ENCODE measurements at places on chromosomes 4 and X. TPM values are rescaled to one million over a fixed set of nuclear protein-coding genes. Genes with fewer than 3 reads are reported as not detected.

HTN3 gene
- total RNA-seq, result not detected

ADAMTS3 gene
- 0.14 TPM for total RNA-seq

MAGEA10 gene
- total RNA-seq, result not detected

C1GALT1C1 gene
- total RNA-seq, result 3.6 TPM

FBXO8 gene
- total RNA-seq, result 37.0 TPM

SPP1 gene
- 10.8 TPM for total RNA-seq

DUX4 gene
- not detected for total RNA-seq

GABRQ gene
- total RNA-seq, result not detected

CCKAR gene
- not detected for total RNA-seq

COX7B2 gene
- total RNA-seq, result not detected

TMEM192 gene
- total RNA-seq, result 17.3 TPM

BGN gene
- total RNA-seq, result 14.6 TPM

TGIF2LX gene
- total RNA-seq, result not detected

KIT gene
- total RNA-seq, result 4.1 TPM

RNF175 gene
- total RNA-seq, result 0.96 TPM

RASSF6 gene
- 30.7 TPM for total RNA-seq

UGT2B11 gene
- total RNA-seq, result 0.96 TPM

SPANXD gene
- not detected for total RNA-seq

SUV39H1 gene
- total RNA-seq, result 5.3 TPM

NAP1L3 gene
- total RNA-seq, result not detected

Data from transverse colon (tissue), 4 donors.